CD4-positive, alpha-beta T cell treated with Interleukin-17A for 1 hour (primary cell): ENCODE measurements at places on chromosomes 6 and 20.

DNA sequence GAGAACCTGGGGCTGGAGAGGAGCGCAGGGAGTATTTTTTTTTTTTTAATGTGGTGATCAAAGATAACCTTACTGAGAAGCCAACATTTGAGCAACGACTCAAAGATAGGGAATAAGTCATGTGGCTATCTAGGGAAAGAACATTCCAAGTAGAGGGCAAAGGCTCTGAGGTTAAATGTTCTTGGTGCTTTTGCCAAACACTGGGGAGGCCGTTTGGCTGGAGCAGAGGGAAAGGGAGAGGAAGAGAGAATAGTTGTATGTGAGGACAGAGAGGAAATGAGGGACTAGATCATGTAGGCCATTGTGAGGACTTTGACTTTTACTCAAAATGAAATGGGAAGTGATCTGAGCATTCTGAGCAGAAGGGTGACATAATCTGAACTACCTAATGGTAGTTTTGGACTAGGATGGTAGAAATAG, 27.8 kb downstream of the ACSS2 start:
- no peak for DNase-seq

DNA sequence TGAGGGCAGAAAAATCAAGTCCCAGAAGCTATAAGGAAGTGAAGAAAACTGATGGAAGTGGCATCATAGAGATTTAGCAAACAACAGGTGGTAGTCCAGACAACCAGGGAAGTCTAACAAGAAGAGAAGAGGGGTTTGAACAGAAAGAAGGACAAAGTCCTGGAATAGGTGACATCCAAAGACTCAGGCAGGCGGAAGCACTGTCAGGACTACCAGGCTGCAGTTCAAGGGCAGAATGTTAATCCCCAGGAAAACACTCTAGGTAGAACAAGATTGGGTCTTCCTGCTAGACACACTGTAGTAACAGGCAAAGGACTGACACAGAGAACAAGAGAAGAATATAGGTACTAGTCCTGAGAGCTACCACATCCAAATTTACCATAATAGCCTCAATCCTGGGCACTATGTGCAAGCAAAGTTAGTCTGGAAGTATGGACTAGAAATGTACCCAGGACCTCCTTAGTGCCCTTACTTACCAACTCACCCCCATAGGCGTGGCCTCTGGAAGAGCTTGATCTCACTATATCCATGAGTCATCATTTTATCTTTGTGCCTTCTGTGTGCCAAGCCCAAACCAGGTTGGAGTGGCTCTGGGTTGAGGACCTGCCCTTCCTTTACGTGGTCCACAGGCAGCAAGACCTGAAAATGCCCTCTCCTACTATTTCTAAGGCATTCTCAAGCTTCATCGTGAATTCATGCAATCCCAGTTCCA, 2.2 kb upstream of the EPB41L2 start:
- no peak for DNase-seq

DNA sequence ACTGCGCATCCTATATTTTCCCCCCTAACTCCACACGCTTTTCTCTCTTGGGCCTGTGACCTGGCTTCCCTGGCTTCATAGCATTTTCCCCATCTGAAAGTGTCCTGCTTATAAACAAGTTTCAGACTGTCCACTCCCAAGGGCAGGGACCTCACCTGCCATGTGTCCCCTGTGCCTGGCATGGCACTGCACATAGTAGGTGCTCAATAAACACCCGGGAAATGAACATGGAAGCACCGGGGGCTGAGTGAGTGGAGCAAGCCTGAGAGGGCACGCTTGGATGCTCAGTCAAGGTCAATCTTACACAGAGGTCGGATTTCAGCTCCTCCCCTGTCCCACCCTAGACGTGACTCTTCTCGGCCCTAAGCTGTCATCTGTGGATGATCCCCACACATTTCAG, 96.9 kb downstream of the NFATC2 start:
- DNase-seq = no peak

- DNase-seq = no peak
Measured at GRCh38 chr6:110366975-110367374, 8.8 kb upstream of the METTL24 start.

DNA sequence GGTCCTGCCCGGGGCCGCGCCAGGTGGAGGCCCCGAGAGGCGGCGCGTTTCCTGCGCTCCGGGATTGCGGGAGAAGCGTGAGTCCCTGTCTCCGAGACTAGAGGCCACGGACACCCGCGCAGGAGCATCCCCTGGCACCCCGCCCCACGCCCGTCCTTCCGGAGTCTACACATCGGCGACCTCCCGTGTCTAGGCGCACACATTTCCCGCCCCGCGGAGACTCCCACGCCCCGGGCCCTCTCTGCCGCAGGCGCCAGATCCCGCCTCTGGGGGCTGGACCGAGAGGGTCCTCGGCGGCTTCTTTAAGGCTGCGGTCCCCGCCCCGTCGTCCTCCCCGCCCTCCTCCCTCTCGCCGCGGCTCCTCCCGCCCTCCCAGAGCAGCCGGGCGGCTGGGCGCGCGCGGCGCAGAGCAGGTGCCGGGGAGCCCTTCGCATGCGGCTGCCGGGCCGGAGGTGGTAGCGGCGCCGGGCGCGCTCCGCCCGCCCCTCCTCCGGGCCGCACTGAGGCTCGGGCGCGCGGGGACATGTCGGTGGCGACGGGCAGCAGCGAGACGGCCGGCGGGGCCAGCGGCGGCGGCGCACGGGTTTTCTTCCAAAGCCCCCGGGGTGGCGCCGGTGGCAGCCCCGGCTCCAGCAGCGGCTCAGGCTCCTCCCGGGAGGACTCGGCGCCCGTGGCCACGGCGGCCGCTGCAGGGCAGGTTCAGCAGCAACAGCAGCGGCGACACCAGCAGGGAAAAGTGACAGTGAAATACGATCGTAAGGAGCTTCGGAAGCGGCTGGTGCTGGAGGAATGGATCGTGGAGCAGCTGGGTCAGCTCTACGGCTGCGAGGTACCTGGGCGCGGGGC, at the start of gene PPP1R14C:
PPP1R14C (plus strand) TSS at position 375 of the 846 bp plus-strand sequence; CDS start at position 524, 149 bp downstream.
- peak; percentile 5 for DNase-seq

DNA sequence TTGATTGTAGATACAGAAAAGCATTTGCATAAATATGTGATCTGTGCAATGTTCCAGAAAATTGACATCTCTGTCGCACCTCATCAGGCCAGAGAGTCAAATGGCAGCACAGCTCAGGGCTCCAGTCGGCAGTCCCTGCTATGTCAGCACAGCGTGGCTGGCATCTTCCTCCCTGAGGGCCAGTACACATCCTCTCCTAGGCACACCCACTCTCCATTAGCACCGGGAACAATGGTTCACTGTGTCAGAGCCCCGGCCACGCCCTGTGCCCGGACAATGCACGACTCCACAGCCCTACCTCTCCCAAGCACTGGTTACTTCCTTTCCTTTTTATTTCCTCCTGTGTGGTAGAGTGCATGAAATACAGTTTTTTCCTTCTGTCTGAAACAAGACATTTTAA, 114.9 kb downstream of the FOXC1 start:
- no peak for DNase-seq

GRCh38 chr6:14166839-14167238, 49.3 kb downstream of the CD83 start:
- DNase-seq = no peak

DNA sequence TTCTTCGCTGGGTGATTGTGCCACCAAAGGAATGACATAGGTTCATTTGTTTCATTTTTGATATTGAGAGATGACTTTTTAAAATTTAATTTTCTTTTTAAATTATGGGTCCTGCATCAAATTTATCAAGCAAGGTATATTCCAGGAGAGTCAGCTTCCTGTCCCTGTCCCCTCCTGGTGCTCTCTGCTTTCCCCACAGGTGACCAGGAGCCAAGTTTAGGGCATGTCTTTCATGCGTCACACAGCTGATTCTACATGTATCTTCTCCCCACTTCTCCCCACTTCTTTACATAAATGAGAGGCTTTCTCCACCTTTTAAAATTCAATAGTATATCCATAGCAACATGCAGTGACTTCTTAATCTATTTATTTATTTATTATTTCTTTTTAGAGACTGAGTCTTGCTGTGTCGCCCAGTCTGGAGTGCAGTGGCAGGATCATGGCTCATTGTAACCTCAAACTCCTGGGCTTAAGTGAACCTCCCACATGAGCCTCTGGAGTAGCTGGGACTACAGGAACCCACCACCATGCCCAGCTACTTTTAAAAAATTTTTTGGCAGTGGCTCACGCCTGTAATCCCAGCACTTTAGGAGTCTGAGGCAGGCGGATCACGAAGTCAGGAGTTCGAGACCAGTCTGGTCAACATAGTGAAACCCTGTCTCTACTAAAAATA, 30.0 kb downstream of the OSBPL2 start:
- no peak for DNase-seq

- peak; percentile 78 for DNase-seq
Measured at GRCh38 chr20:50192364-50193198, 2.0 kb downstream of the CEBPB start.

GRCh38 chr6:97456070-97456469, 173.1 kb upstream of the MMS22L start:
- no peak for DNase-seq

GRCh38 chr20:52926505-52926904, 45.7 kb upstream of the TSHZ2 start:
- DNase-seq = no peak

GRCh38 chr6:113512576-113512975, 344.6 kb upstream of the MARCKS start:
- no peak for DNase-seq

- no peak for DNase-seq
Measured at GRCh38 chr6:85143676-85144075, 306.2 kb upstream of the NT5E start.

DNA sequence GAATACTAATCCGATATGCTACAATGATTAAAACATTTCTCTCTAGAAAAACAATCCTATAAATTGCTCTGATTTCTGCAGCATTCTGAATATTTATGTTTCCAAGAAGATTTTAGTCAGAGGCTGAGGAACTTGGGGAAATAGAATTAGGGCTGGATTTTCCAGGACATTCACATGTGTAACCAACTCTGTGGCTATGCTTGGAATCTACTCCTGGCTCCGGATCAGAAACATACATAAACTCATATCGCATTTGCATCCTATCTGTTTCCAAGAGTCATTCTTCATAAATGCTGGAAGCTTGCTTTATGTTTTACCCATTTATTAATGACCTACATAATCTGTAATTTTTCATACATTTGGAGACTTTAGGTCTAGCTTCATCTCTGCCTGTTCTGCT, 459.9 kb upstream of the MARCKS start:
- DNase-seq = no peak

DNA sequence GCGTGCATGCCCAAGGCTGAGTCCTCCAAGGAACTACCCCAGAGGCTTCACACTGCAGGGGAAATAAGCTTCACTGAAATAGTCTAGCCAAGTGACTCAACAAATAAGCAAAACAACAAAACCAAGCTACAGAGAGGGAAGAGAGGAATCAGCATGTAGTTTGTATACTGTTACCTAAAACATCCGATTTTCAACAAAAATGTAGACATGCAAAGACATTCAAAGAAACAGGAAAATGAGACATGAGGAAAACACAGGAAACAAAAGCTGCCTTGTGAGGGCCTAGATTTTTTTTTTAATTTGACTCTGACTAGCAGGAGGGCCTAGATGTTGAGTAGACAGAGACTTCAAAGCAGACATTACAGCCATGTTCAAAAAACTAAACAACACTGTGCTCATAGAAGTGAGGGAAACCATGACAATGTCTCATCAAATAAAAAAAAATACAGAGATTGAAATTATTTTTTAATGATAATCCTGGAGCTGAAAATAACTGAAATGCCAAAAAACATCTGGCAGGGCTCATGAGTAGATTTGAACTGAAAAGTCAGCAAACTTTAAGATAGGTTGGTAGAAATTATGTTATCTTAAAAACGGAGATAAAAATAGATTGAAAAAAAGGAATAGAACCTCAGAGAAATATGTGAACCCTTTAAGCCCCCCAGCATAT, 16.4 kb upstream of the KIF25 start:
- no peak for DNase-seq

DNA sequence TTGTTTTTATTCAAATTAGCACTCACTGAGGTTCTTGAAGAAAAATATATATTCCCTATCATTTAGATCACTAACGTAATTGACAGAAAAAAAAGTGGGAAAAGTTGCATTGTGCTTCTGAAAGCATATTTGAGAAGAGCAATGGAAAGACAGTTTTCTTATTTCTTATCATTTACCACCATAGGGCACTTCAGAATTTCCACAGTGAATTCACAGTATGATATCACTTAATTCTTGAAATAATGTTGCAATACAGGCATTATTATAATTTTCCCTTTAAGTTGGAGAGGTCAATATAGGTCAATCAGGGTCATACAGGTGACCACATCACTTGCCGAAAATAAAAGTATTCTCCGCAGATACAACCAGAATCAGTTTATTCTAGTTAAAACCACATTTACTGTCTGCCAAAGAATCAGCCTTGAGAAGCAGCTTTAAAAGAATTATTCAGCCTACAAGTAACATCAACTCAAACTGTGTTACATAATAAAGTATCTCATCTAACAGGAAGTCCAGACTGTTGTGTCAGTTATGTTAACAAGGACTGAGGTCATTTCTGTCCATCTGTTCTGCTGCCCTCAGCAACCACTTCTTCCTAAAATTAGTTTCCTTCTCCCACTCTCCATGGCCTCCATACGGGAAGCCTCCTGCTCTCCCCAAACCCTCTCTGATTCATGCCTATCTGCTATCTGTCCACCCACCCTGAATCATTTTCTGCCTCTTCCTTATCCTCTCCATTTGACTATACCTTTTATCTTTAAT, 121.2 kb downstream of the SIM1 start:
- no peak for DNase-seq

DNA sequence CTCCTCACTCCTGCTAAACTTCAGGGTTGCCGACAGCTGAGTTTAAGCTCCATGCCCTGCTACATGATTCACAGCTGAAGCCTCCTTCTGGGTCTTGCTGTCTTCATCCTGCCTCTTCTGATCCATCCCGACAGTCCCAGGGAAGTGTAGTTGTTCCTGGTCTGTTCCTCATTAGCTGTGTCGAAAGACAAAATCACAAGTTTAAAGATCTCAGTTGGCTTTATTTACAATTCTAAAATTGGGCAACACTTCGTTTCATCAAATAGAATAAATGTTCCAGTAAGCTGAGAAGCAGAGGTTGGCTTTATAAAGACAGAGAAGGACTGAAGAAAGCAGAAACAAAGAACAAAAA, 4.1 kb upstream of the SLC2A10 start:
- DNase-seq = no peak

DNA sequence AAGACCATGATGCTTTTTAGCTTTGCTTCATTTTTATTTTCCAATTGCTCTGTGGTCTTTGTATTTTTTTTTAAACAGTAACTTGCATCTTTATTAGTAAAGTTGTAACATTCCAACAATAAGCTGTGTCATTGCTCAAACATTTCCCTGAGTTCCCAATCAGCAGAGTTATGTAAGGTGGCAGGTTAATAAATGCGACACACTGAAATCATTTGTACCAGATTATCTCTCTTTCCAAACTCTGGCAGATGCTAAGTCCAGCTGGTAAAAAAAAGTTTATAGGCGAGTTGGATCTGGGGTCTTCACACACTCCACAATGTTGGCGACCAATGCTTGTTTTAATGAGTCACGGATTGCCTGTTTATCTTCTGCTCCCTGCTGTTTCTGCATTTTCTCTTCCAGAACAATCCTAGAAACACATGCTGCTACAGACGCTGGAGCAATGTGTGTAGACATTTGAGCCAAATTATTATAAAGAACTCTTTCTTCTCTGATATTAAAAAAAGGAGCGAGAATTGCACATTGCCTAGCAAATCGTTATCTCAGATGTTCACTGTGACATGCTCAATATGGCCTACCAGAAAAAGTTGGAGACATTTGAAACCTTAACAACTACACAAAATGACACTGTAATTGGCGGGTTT, 113.6 kb upstream of the IFNGR1 start:
- DNase-seq = no peak
